T-helper 17 cell (primary cell): ENCODE measurements at places on chromosomes 5 and 9. TPM values are rescaled to one million over a fixed set of nuclear protein-coding genes. Genes with fewer than 3 reads are reported as not detected.

MYMK gene
- not detected for total RNA-seq

IFNA13 gene
- total RNA-seq = not detected

ZFP37 gene
- 0.65 TPM for total RNA-seq

TMEM141 gene
- total RNA-seq = 16.5 TPM

RANBP17 gene
- not detected for total RNA-seq

BSPRY gene
- total RNA-seq = 0.32 TPM

PRR16 gene
- total RNA-seq = not detected

NAIF1 gene
- 15.2 TPM for total RNA-seq

SPARC gene
- 494 TPM for total RNA-seq

SEMA5A gene
- 0.94 TPM for total RNA-seq

CCNJL gene
- 1.5 TPM for total RNA-seq

ACTBL2 gene
- total RNA-seq = not detected

TRAF1 gene
- total RNA-seq = 103 TPM

CD74 gene
- 721 TPM for total RNA-seq

DNA sequence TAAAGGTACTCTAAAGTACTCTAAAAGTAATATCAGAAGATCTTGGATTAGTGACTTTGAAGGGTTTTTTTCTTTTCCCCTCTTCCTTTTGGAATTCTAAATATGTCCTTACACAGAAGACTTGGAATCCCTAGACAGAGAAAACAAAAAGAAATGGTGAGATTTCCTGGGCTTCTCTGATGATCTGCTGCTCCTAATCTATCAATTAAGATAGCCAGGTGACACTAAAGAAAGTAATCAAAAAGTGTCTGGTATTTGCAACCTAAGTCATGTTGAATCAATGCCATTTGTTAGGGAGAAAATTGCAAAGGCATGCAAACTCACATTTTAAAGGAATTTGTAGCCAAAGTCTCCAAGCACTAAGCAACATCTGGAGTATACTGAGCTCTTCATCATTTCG, 29.5 kb upstream of the MYO10 start:
- no peak for DNase-seq
- no peaks in the 10 kb centered on the region for H3K27me3 ChIP-seq
- H3K27ac ChIP-seq = no peak overlapping the region
- no peaks in the 10 kb centered on the region for H3K4me1 ChIP-seq
- H3K4me3 ChIP-seq = no peak overlapping the region

GRCh38 chr5:9335754-9336495, 209.9 kb downstream of the SEMA5A start:
- H3K4me1 ChIP-seq = no peaks in the 10 kb centered on the region
- H3K4me3 ChIP-seq = no peak overlapping the region
- H3K36me3 ChIP-seq = no peaks in the 10 kb centered on the region
- no peaks in the 10 kb centered on the region for H3K27me3 ChIP-seq
- no peak for DNase-seq

GRCh38 chr9:83384214-83384613, 154.0 kb downstream of the FRMD3 start:
- H3K4me3 ChIP-seq = no peak overlapping the region
- no peaks in the 10 kb centered on the region for H3K36me3 ChIP-seq
- H3K4me1 ChIP-seq = no peaks in the 10 kb centered on the region
- no peaks in the 10 kb centered on the region for H3K27me3 ChIP-seq
- no peak for DNase-seq
- no peak overlapping the region for H3K27ac ChIP-seq

GRCh38 chr5:113632996-113633395, 119.5 kb downstream of the YTHDC2 start:
- H3K4me1 ChIP-seq = peaks cover 2% of the 10 kb centered on the region
- peaks cover 2% of the 10 kb centered on the region for H3K36me3 ChIP-seq
- H3K4me3 ChIP-seq = no peak overlapping the region
- no peak for DNase-seq
- no peak overlapping the region for H3K27ac ChIP-seq
- peaks cover 50% of the 10 kb centered on the region for H3K27me3 ChIP-seq

- H3K27me3 ChIP-seq = no peaks in the 10 kb centered on the region
- no peak for DNase-seq
- H3K27ac ChIP-seq = no peak overlapping the region
- no peak overlapping the region for H3K4me3 ChIP-seq
- H3K36me3 ChIP-seq = no peaks in the 10 kb centered on the region
- H3K4me1 ChIP-seq = no peaks in the 10 kb centered on the region
Observed at GRCh38 chr5:124104821-124105220, 592.8 kb downstream of the CSNK1G3 start.

GRCh38 chr5:1031306-1031959, 22.8 kb downstream of the NKD2 start:
- peaks cover 12% of the 10 kb centered on the region for H3K27me3 ChIP-seq
- no peak overlapping the region for H3K27ac ChIP-seq
- H3K36me3 ChIP-seq = no peaks in the 10 kb centered on the region
- H3K4me3 ChIP-seq = no peak overlapping the region

GRCh38 chr9:93080406-93080805, 15.6 kb upstream of the CARD19 start:
- H3K27me3 ChIP-seq = no peaks in the 10 kb centered on the region
- peaks cover 24% of the 10 kb centered on the region for H3K4me1 ChIP-seq
- DNase-seq = no peak
- peaks cover 9% of the 10 kb centered on the region for H3K36me3 ChIP-seq
- H3K27ac ChIP-seq = no peak overlapping the region

- no peaks in the 10 kb centered on the region for H3K36me3 ChIP-seq
- DNase-seq = no peak
- no peaks in the 10 kb centered on the region for H3K4me1 ChIP-seq
Observed at GRCh38 chr5:167623354-167623753, 668.1 kb upstream of the WWC1 start.

DNA sequence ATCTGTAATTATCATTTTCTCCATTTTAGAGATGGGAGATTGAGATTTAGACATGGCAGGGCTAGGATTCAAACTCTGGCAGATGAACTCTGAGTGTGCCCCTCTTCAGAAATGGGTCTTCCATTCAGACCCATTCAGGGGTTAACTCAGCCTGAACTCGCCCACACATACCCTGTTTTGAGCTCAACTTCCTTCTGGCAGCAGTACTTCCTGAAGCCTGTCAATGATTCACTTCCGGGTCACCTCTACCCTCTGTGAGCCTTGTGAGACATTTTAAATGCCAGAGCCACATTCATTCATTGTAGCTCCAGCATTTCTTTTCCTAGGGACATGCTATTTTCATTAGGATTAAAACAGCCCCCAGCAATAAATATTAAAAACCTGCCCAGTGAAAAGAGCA, 209.3 kb upstream of the SLC24A2 start:
- no peak for DNase-seq
- no peaks in the 10 kb centered on the region for H3K36me3 ChIP-seq
- no peak overlapping the region for H3K4me3 ChIP-seq
- H3K27ac ChIP-seq = no peak overlapping the region
- H3K27me3 ChIP-seq = no peaks in the 10 kb centered on the region

DNA sequence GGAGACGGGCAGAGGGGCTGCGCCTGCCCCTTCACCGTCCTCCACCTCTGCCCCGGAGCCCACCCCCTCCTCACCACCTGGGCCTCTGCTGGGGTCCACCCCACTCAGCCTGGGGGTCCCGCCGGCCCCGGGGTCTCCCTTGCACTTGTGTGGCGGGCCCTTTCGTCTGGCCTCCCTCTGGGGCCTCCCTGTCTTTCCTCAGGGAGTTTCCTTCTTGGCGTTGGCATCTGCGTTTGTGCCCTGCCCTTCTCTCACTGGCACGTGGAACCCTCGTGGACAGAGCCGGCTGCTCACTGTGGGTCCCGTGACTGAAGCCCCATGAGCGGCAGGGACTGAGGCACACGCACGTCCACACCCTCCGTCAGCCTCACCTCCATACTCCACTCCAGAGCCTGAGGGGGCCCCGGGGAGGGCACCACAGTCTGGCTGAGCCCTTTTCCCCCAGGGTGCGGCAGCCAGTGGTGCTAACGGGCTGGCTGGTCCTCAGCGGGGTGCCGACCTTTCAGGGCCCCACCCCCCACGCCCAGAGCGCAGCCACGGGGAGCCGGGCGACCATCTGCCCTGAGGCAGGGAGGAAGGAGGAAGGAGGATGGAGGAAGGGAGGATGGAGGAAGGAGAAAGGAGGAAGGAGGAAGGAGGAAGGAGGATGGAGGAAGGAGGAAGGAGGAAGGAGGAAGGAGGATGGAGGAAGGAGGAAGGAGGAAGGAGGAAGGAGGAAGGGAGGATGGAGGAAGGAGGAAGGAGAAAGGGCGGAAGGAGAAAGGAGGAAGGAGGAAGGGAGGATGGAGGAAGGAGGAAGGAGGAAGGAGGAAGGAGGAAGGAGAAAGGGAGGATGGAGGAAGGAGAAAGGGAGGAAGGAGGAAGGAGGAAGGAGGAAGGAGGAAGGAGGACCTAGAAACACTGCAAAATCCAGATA, 53.0 kb upstream of the NRARP start:
- H3K36me3 ChIP-seq = no peaks in the 10 kb centered on the region
- no peaks in the 10 kb centered on the region for H3K4me1 ChIP-seq
- no peaks in the 10 kb centered on the region for H3K27me3 ChIP-seq
- no peak overlapping the region for H3K27ac ChIP-seq

DNA sequence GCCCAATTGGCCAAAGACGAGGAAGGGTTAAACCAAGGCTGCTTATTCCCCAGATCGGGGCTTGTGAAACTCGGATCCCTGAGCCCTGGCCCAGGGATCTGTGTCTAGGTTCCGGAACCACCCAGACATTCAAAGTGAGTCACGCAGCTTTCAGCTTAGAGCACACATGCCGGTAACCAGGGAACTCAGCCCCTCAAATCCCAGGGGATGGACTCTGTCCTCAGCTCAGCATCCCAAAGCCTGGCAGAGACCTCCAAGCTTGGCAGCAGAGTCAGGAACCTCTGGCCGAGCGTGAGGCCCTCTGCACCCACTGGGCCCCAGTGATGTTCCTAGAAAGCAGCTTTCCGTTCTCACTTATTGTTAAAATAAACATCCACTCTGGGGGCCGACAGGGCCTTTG, 5.1 kb downstream of the PNPLA7 start:
- DNase-seq = no peak
- H3K4me3 ChIP-seq = no peak overlapping the region

DNA sequence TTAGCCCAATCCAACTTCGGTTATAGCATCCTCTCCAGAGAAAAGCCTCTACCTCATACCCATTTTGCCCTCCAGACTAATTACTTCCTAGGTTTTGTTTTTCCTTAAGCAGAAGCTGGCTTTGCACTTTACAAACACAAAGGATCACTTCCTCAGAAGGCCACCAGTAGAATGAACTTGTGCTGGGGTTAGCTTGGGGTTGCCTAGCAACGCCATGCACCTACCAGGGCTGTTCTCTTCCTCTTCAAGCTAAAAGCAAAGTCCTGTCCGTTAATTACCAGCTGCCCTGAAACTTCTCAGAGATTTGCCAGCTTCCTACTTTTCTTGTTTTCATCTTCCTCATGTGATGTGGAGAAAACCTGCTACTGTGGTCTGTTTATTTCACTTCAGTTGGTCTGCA, 132.0 kb upstream of the WWC1 start:
- H3K27ac ChIP-seq = no peak overlapping the region
- no peaks in the 10 kb centered on the region for H3K36me3 ChIP-seq

- H3K36me3 ChIP-seq = no peaks in the 10 kb centered on the region
- H3K4me1 ChIP-seq = no peaks in the 10 kb centered on the region
- H3K27ac ChIP-seq = no peak overlapping the region
- DNase-seq = no peak
Observed at GRCh38 chr5:76207120-76207519, 123.9 kb downstream of the SV2C start.

DNA sequence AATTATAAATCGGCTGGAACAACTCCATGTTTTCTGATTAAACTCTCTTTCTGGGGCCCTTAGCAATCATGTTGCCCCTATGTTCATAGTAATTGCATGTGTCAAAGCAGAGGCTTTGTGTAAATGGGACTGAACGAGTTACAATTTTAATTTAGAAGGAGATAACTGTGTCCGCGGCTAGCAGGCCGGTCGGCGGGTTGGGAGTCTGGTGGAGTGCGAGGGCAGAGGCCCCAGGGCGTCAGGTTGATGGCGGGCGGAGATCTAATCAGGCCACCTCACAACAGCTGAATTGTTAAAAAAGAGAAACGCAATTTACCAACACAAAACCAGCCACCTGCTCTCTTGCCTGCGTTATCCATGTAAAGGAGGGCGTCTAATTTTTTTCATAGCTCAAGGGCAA, 134.9 kb upstream of the LPCAT1 start:
- H3K27me3 ChIP-seq = peaks cover 67% of the 10 kb centered on the region
- no peak for DNase-seq
- H3K27ac ChIP-seq = no peak overlapping the region

DNA sequence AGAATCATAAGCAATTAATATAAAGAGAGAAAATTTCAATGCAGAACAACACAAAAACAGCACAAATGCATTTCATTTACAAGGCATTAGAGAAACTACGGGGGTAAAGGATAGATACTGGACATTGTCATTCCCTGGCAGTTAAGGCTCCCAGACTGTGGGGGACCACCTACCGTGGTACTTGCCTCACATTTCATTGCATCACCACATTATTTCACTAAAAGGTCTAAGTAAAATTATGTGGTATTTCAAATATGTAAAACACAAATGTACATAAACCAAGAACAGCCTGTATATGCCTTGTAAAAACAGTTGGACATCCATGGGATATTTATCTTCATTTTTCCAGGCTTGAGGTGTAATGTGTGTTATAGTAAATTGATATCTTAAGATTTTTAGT, 571.2 kb upstream of the ZNF462 start:
- DNase-seq = no peak
- H3K36me3 ChIP-seq = no peaks in the 10 kb centered on the region
- no peaks in the 10 kb centered on the region for H3K4me1 ChIP-seq
- H3K4me3 ChIP-seq = no peak overlapping the region

- no peak overlapping the region for H3K4me3 ChIP-seq
- no peaks in the 10 kb centered on the region for H3K27me3 ChIP-seq
- no peaks in the 10 kb centered on the region for H3K36me3 ChIP-seq
- peaks cover 8% of the 10 kb centered on the region for H3K4me1 ChIP-seq
- no peak for DNase-seq
- no peak overlapping the region for H3K27ac ChIP-seq
Observed at GRCh38 chr5:88833371-88834130, 49.4 kb downstream of the MEF2C start.

- H3K4me1 ChIP-seq = peaks cover 19% of the 10 kb centered on the region
- H3K36me3 ChIP-seq = no peaks in the 10 kb centered on the region
- peak overlapping the region; percentile 96 for H3K27ac ChIP-seq
Observed at GRCh38 chr5:6827526-6828219, 114.4 kb downstream of the TENT4A start.

DNA sequence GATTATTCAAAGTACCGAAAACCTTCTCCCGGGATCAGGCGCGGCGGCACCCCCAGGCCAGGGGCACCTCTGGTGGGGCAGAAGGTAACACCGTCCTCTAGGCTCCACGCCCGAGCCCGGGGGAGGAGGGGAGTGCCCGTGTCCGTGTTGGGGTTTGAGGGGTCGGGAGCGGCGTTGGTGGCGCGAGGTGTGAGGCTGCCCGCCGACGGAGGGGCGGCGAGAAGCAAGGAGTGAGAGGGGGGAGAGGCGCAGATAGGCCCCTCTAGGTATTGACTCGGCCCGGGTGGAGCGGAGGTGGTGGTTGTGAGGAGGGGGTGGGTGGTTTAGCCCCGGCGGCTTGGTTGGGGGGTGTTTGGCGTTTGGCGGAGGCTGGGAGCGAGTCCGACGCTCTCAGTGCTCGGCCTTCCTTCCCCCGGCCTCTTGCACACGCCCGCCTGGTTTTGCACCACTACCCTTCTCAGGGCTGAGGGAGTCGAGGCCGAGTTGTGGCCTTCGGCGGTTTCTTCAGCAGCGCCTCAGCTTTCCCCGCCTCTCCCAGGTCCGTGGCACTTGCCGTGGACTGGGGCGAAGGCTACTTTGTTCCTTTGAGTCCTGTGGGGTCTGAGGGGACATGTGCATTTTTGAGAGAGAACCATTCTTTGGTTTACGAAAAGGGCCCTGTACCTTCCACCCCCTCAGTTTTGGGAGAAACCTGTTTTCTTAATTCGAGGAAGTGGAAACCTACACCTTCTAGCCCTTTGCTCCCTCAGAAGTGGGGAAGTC, 450 bp downstream of the GPBP1 start:
- H3K36me3 ChIP-seq = peaks cover 3% of the 10 kb centered on the region
- no peak for DNase-seq
- peak overlapping the region; percentile 99 for H3K4me3 ChIP-seq
- H3K27me3 ChIP-seq = no peaks in the 10 kb centered on the region
- H3K27ac ChIP-seq = peak overlapping the region; percentile 99
